ENCODE measurements at places on chromosomes 3 and 15.

DNA sequence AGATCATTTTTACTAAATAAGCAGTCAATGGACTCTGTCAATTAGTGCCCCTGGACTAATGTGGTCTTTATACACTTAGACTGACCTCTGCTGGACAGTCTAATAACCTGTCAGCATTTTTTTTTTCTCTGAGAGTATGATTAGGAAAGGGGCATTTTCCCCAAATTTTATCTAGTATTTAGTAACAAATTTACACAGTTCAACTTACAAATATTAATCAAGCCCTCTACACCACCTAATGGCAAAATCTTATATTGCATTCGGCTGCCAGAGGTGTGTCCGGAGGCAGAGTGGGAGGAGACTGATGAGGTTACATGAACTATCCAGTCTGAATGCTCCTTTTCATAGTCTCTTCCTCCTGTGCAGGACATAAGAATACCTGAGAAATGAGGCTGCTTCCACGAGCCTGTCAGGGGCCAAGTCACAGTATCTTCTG, 36.0 kb upstream of the COLQ start:
- no peak for DNase-seq

GRCh38 chr15:79593119-79593869, 161.2 kb downstream of the MINAR1 start:
- no peak for DNase-seq

- no peak for DNase-seq
Measured at GRCh38 chr3:100984308-100984707, 8.9 kb downstream of the ABI3BP start.

DNA sequence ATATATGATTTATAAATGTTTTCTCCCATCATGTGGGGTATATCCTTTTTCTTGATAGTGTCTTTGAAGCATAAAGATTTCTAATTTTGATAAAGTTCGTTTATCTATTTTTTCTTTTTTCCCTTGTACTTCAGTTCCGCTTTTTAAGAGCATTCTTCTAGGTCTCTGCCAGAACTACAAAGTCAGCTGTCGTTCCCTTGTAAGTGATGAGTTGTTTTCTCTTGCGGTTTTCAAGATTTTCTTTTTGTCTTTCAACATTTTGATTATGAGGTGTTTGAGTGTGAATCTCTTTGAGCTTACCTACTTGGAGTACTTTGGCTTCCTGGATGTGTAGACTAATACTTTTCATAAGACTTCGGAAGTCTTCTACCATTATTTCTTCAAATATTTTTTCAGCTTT, 9.3 kb upstream of the PRICKLE2 start:
- no peak for DNase-seq

DNA sequence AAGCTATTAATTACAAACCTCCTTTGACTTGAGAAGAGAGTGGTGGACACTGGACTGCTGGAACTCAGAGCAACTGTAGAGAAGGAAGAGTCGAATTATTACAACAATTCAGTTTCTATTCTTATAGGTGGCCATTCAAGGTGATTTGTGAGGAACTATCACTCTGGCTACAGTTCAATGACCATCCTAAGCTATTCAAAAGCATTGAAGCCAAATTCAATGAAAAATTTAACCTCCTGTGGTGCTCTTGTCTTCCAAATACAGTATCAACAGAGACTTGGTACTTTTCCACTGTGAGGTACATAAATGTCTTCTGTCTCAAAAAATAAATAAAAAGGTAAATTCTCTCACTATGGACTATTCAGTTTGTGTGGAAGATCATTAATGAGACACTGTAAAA, 513.3 kb upstream of the SEMA6D start:
- DNase-seq: no peak

DNA sequence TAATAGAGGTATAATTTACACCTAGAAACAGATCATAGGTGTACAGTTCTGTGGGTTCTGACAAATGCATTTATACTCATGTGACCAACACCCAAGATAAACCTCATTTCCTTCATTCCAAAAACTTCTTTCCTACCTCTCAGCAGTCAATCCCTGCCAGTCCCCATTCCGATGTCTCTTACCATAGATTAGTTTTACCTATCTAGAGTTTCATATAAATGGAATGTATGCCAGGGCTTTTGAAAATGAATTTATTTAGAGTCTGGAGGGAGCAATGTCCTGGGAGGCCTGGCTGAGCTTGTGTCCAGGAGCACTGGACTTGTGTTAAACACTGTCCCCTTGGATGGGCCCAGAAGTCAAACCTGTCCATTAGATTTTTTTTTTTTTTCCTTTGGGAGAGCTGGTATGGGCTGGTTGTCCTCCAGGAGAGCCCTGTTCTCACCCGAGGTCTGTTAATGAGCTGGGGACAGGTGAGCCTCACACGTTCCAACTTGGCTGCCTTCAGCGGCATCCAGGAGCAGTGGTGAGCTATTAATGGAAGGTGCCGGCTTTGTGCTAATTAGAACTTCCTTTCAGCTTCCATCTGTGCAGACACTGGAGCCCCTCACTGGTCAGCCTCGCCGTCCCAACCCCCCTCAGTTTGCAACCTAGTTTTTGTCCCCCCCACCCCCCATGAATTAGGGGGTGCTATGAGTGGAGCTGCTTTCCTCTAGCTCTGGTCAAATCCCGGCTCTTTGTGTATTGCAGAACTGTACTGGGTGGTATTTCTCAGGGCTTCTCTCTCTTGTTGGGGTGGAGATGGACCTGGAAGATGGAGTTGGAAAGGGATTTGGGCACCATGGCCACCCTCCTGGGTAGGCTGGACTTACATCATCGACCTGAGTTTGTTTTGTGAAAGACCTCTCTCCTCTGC, 40.7 kb upstream of the POLG start:
- no peak for DNase-seq

- no peak for DNase-seq
Measured at GRCh38 chr3:195708626-195709481, 11.9 kb upstream of the MUC20 start.

GRCh38 chr15:74390647-74391288, 23.3 kb upstream of the CYP11A1 start:
- DNase-seq: no peak
